ENCODE measurements at places on chromosomes 7 and 10.
A peak's percentile ranks its signal among the peaks of the same experiment; 100 is the strongest.

DNA sequence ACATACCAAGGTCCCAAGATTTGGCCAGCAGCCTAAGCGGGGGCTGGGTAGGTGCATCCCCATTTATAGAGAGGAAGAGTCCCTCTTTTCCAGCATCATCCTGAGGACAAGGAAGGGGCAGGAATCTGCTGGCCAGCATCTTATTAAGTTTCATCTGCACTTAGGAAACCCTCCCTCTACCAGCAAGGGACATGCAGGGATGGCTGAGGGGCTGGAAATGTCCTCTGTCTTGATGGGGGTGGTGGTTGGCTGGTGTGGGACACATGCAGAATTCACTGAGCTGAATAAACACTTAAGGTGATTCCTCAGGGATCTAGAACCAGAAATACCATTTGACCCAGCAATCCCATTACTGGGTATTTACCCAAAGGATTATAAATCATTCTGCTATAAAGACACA, 42.1 kb downstream of the NOD1 start:
- H3K27me3 ChIP-seq = no peaks in the 10 kb centered on the region
- H3K4me1 ChIP-seq = peaks cover 2% of the 10 kb centered on the region
- H3K4me3 ChIP-seq = no peak overlapping the region

- no peak for DNase-seq
- no peaks in the 10 kb centered on the region for H3K4me1 ChIP-seq
- H3K27ac ChIP-seq = no peak overlapping the region
- peaks cover 2% of the 10 kb centered on the region for H3K27me3 ChIP-seq
- no peaks in the 10 kb centered on the region for H3K36me3 ChIP-seq
- H3K4me3 ChIP-seq = no peak overlapping the region
Measured at GRCh38 chr10:22442063-22442462, 96.8 kb downstream of the SPAG6 start.

- no peak for DNase-seq
- H3K27me3 ChIP-seq = no peaks in the 10 kb centered on the region
- no peak overlapping the region for H3K4me3 ChIP-seq
Measured at GRCh38 chr10:70066190-70066589, 13.5 kb downstream of the MACROH2A2 start.

- no peak for DNase-seq
- H3K36me3 ChIP-seq = no peaks in the 10 kb centered on the region
- H3K27ac ChIP-seq = no peak overlapping the region
Measured at GRCh38 chr10:76086170-76086760, 654.8 kb downstream of the LRMDA start.

- H3K4me3 ChIP-seq = no peak overlapping the region
- no peak for DNase-seq
- no peaks in the 10 kb centered on the region for H3K27me3 ChIP-seq
Measured at GRCh38 chr7:126605553-126605952, 647.2 kb downstream of the GRM8 start.

DNA sequence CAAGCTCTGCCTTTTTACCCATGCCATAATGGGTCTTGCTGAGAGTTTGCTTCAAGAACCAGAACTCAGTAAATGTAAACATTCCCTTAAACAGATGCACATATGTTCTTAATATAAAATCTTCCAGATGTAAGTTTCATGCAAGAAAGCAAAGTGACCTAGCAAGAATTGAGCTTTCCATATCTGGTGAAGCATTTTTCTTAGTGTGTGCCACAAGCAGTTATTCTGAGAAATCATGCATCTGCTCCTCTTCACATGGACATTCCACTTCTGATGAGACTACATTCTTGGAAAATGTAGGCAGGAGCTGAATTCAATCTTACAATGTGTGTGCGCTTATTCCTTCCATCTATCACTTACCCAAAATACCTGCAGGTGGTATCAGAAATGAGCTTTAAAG, 227.8 kb upstream of the LRRTM3 start:
- no peak overlapping the region for H3K4me3 ChIP-seq
- no peaks in the 10 kb centered on the region for H3K27me3 ChIP-seq
- no peaks in the 10 kb centered on the region for H3K4me1 ChIP-seq
- H3K36me3 ChIP-seq = no peaks in the 10 kb centered on the region
- no peak overlapping the region for H3K27ac ChIP-seq
- DNase-seq = no peak

- no peak for DNase-seq
- H3K4me3 ChIP-seq = no peak overlapping the region
- H3K4me1 ChIP-seq = no peaks in the 10 kb centered on the region
- H3K27ac ChIP-seq = no peak overlapping the region
Measured at GRCh38 chr10:1601406-1601805, 135.9 kb downstream of the ADARB2 start.

DNA sequence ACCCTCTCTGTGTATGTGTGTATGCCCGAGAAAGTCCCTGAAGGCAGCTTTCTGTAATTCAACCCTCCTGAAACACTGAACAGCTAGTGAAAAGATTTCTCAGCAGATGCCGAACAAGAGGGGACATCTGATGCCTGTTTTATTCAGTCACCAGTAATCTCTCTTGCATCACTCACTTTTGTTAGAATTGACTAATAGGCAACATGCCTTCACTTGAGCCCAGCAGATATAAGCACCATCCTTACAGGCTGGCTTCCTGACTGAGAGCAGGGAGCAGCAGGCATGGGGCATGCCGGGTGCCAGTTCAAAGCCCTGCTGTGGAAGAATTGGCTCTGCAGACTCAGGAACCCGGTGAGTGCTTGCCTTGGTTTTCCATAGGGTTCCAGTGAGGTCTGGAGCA, at the start of gene ABCA13:
Gene ABCA13, plus strand, starts transcription at position 257 of the 400 bp plus-strand sequence. Its CDS starts 26 bp downstream, at position 283.
- DNase-seq = peak; percentile 5
- no peak within 1 kb of the TSS for H3K4me3 ChIP-seq
- H3K27ac ChIP-seq = no peak within 1 kb of the TSS
- no peaks in the 10 kb centered on the region for H3K36me3 ChIP-seq

DNA sequence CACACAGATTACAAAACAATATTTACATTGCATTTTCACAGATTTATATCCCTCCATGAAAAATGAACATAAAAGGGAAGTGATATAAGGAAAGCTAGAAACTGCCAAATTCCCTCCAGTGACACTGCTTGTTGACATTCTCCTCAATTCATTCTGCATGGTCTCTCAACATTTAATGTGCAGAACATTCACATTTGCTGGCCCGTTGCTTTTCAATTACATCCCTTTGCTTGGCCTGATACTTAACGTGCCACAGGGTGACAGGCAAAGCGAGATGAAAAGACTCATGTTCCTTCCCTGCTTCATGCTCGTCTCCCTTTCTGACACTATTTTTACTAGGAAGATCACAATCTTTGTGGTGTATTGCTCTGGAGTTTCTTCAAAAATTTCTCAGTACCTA, 1019.7 kb upstream of the LRRN3 start:
- no peaks in the 10 kb centered on the region for H3K27me3 ChIP-seq
- no peak overlapping the region for H3K4me3 ChIP-seq
- DNase-seq = no peak
- H3K27ac ChIP-seq = no peak overlapping the region
- no peaks in the 10 kb centered on the region for H3K36me3 ChIP-seq

- H3K4me3 ChIP-seq = peak overlapping the region; percentile 17
- H3K4me1 ChIP-seq = no peaks in the 10 kb centered on the region
- no peaks in the 10 kb centered on the region for H3K36me3 ChIP-seq
- peaks cover 4% of the 10 kb centered on the region for H3K27me3 ChIP-seq
Measured at GRCh38 chr7:47100817-47101435, 481.0 kb downstream of the TNS3 start.

DNA sequence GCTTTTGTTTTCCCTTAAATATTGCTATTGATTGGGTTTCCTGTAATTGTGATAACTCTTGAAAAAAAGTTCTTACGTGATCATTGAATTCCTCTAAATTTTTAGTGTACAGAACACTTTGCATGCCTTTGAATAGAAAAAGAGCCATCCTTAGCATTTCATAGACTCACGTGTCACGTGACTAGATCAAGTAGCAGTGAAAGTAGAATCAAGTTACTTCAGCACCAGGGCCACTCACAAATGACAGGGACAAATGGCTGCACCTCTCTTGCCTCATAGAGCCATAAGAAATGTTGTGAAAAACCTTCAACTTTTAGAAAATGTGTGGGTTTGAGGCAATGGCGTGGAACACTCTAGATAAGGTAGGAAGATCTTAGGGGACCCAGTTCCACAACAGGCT, 203.8 kb downstream of the ZEB1 start:
- no peaks in the 10 kb centered on the region for H3K27me3 ChIP-seq
- H3K36me3 ChIP-seq = peaks cover 7% of the 10 kb centered on the region
- H3K4me1 ChIP-seq = no peaks in the 10 kb centered on the region
- no peak overlapping the region for H3K4me3 ChIP-seq
- DNase-seq = no peak

- no peaks in the 10 kb centered on the region for H3K4me1 ChIP-seq
- H3K4me3 ChIP-seq = no peak overlapping the region
- no peak overlapping the region for H3K27ac ChIP-seq
- no peaks in the 10 kb centered on the region for H3K27me3 ChIP-seq
- H3K36me3 ChIP-seq = peaks cover 24% of the 10 kb centered on the region
- no peak for DNase-seq
Measured at GRCh38 chr7:149477494-149478443, 16.9 kb upstream of the ZNF777 start.

- no peaks in the 10 kb centered on the region for H3K36me3 ChIP-seq
- H3K27ac ChIP-seq = no peak overlapping the region
- no peaks in the 10 kb centered on the region for H3K27me3 ChIP-seq
- DNase-seq = no peak
- H3K4me1 ChIP-seq = peaks cover 10% of the 10 kb centered on the region
- no peak overlapping the region for H3K4me3 ChIP-seq
Measured at GRCh38 chr10:4501306-4501705, 324.7 kb upstream of the AKR1E2 start.

DNA sequence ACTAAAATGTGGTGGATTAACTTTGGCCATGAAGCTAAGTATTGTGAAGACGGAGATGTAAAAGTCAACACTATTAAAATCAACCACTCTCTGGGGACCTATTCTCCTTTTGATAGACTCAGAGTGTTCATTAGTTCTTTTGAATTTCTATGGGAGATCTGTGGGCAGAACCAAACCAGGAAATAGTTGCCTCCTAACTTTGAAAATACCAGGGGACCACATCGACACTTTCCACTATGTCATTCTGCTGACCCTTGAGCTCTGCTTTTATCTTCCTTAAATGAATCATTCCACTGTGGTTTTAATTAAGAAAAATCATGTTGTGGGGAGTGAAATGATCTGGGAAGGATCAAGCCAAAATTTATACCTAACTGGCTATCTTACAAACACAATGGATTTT, 960.5 kb downstream of the GATA3 start:
- DNase-seq = no peak
- no peak overlapping the region for H3K27ac ChIP-seq
- H3K27me3 ChIP-seq = no peaks in the 10 kb centered on the region
- H3K4me1 ChIP-seq = no peaks in the 10 kb centered on the region
- no peaks in the 10 kb centered on the region for H3K36me3 ChIP-seq

DNA sequence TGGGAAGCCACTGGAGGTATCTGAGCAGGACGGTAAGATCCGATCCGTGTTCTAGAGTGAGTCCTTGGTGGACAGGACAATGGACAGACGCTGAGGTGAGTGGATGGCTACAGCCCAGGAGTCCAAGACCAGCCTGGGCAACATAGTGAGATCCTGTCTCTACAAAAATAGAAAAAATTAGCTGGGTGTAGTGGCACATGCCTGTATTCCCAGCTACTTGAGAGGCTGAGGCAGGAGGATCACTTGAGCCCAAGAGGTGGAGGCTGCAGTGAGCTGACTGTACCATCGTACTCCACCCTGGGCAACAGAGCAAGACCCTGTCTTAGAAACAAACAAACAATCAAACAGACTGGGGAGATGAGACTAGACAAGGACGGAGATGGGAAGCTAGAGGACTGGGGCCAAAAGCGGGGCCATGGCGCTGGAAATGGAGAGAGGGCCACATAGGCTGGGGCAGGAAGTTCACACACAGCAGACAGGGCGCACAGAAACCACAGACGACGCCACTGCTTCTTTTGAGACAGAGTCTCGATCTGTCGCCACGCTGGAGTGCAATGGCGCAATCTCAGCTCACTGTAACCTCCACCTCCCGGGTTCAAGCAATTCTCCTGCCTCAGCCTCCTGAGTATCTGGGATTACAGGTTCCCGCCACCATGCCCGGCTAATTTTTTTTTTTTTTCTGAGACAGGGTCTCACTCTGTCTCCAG, 24.7 kb downstream of the DAGLB start:
- DNase-seq = no peak
- H3K27me3 ChIP-seq = no peaks in the 10 kb centered on the region
- H3K4me1 ChIP-seq = no peaks in the 10 kb centered on the region
- H3K27ac ChIP-seq = no peak overlapping the region
- H3K4me3 ChIP-seq = no peak overlapping the region

GRCh38 chr7:74194686-74195085, 15.1 kb upstream of the LAT2 start:
- H3K4me1 ChIP-seq = no peaks in the 10 kb centered on the region
- DNase-seq = no peak
- no peak overlapping the region for H3K4me3 ChIP-seq

- DNase-seq = no peak
- no peak overlapping the region for H3K4me3 ChIP-seq
- H3K36me3 ChIP-seq = no peaks in the 10 kb centered on the region
Measured at GRCh38 chr10:112131346-112131745, 52.2 kb downstream of the GPAM start.

GRCh38 chr10:62380016-62380415, 5.8 kb downstream of the ZNF365 start:
- no peak overlapping the region for H3K27ac ChIP-seq
- H3K4me3 ChIP-seq = no peak overlapping the region
- no peaks in the 10 kb centered on the region for H3K36me3 ChIP-seq
- H3K4me1 ChIP-seq = no peaks in the 10 kb centered on the region
- DNase-seq = peak; percentile 64
- no peaks in the 10 kb centered on the region for H3K27me3 ChIP-seq
